HFFc6 (cell line): ENCODE measurements at places on chromosomes 3 and 15.

- DNase-seq: no peak
Observed at GRCh38 chr3:152260026-152260425, 8.7 kb upstream of the MBNL1 start.

DNA sequence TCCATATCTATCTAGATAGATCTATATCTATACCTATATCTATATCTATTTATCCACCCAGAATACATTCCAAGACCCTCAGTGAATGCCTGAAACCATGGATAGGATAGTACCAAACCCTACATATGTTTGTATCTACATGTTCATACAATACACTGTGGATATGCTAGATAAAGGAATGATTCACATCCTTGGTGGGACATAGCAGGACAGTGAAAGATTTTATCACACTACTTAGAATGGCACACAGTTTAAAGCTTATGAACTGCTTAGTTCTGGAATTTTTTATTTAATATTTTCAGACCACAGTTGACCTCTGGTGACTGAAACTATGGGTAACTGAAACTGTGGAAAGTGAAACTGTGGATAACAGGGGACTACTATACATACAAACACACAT, 198.8 kb upstream of the TTC14 start:
- peak; percentile 49 for DNase-seq

DNA sequence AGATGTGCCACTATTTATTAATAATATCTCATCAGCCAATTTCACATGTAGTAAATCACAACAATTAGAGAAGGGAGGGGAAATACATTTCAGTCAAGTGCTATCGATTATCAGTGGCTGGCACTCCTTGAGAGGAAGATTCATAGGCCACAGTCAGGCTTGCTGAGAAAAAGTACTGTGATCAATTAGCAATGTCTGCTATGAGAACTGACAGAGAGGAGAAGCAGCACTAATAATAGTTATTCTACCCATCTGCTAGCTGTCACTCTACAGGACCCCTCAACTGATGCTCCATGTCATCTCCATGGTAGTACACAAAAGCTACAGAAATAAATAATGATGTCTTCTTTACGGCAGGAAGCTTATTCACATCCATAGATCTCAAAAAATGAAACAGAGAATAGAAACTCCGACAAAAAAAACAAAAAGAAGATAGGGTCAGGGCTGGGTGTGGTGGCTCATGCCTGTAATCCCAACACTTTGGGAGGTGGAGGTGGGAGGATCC, 351.3 kb downstream of the FOXP1 start:
- DNase-seq: no peak

DNA sequence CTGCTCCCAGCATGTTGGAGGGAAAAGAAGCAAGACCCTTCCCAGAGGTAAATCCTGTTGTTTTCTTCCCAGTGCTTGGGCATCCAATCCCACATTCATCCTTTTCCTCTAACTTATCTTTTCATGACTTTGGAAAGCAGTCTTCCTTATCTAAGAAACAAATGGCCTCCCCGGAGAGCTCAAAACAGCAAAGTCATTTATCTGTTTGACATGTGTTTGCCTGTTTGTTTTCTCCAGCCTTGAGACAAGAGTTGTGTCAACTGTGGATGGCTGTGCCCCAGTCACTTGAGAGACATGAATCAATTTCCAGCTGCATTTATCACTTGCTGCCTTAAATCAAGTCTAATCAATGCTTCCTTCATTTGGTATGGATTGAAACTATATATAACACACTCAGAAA, 103.9 kb downstream of the SHQ1 start:
- DNase-seq: no peak

DNA sequence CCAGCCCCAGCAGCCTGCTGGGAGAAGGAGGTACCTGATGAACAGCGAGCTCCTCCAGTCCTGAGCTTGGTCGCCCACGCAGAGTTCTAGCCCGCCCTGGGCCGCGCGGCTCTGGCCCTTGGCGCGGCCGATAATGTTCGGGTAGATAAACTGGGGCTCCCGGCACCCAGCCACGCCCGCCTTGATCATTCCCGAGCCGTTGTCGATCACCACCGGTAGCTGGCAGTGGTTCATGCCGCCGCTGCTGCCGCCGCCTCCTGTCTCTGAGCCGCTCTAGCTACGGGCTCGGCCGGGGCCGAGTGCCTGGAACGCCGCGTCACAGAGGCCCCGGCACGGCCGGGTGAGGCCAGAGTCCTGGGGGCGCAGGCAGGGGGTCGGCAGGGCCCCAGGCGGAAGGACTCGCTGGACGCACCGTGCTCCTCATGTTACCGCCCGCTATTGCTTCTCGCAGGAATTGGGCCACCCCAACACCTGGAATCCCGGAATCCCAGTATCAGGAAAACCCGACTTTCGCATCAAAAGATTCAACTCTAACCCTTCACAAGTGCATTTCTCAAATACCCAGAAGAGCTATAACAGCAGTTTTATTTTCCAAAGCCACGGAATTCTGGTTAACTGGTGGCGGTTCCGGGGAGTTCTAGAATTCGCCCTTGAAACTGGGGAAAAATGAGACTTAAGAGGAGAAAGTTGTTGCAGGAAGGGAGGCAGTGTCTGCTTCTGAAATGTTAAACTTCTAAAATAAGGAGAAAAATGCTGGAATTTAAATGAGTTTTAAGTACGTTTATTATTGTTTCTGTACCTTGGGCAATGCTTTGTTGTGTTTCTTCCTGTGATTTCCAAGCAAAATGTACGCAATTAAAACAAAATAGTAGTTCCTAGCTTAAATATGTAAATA, at the start of gene ACTRT3:
Gene ACTRT3, minus strand, starts transcription at position 275 of the 895 bp plus-strand sequence. Its CDS starts 41 bp downstream, at position 234.
- DNase-seq: peak; percentile 32
